ENCODE measurements at places on chromosomes 1 and 21.

DNA sequence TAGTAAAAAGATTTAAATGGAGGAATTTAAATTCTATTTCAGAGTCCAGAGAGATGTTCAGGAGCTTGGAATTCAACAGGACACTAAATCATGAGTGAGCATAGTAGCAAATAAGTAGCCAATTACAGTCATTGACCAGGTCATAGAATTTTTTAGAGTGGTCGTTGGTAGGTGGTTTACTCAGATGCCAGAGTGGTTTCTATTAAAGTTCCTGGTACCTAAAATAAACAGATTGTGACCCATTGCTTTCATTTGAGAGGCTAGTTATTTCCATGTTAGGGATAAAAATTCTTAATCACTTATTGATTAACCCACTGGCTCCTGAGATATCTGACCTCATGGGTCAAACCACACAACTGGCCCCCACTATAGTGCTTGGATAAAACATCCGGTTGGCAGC, 201.3 kb downstream of the ASTN1 start:
- no peak for DNase-seq

GRCh38 chr1:94144836-94145235, 23.9 kb upstream of the ABCA4 start:
- no peak for DNase-seq

- DNase-seq, result no peak
Observed at GRCh38 chr21:26332867-26333266, 162.3 kb upstream of the APP start.

DNA sequence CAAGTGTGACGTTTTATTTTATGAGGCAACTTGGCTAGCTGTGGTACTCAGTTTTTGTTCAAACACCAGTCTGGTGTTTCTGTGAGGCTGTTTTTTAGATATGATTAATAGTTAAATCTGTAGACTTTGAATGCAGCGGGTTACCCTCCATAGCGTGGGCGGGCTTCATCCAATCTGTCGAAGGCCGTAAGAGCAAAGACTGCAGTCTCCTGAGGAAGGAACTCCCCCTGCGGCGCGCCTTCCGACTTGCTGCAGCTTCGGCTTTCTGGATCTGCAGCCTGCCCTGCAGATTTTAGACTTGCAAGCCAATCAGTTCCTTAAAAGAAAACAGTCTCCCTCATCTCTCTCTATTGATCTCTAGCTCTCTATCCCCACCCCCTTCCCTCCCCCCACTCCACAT, 4.2 kb upstream of the ZNF496 start:
- DNase-seq, result no peak

DNA sequence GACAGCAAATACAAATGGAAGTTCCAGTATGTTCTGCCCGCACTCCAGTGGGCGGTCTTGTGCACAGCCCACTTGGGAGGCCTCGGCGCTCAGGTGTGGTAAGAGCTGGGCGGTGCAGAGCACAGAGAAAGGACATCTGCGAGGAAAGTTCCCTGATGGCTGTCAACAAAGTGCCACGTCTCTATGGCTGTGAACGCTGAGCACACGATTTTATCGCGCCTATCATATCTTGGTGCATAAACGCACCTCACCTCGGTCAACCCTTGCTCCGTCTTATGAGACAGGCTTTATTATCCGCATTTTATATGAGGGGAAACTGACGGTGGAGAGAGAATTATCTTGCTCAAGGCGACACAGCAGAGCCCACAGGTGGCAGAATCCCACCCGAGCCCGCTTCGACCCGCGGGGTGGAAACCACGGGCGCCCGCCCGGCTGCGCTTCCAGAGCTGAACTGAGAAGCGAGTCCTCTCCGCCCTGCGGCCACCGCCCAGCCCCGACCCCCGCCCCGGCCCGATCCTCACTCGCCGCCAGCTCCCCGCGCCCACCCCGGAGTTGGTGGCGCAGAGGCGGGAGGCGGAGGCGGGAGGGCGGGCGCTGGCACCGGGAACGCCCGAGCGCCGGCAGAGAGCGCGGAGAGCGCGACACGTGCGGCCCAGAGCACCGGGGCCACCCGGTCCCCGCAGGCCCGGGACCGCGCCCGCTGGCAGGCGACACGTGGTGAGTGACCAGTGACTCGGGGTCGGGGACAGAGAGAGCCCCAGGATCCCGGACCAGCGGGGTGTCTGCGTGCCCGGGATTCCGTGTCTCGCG, at the start of gene IL12RB2:
TSS of gene IL12RB2 (plus strand) at position 623 of the 810 bp plus-strand sequence. CDS start 12,496 bp downstream, outside the sequence.
- DNase-seq, result peak; percentile 19

GRCh38 chr1:223214261-223214807, 71.3 kb upstream of the TLR5 start:
- no peak for DNase-seq

DNA sequence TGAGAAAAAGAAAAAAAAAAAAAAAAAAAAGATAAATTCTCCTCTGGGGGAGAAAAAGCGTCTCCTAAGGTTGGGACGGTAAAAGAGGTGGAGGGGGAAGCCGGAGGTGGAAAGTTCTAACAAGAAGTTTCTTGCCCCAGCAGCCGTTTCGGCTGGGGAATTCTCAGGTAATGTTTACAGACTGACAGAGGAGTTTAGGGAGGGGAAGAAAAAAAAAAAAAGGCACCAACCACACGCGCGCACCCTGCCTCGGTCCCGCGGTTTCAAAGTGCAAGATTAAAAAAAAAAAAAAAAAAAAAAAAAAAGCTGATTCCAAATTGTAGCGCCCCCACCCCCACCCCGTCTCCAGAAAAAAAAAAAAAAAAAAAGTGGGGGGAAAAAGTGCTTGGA, 504 bp downstream of the DHRS3 start:
- peak; percentile 68 for DNase-seq

- DNase-seq, result peak; percentile 37
Observed at GRCh38 chr1:8409106-8409505, 91.2 kb downstream of the SLC45A1 start.

DNA sequence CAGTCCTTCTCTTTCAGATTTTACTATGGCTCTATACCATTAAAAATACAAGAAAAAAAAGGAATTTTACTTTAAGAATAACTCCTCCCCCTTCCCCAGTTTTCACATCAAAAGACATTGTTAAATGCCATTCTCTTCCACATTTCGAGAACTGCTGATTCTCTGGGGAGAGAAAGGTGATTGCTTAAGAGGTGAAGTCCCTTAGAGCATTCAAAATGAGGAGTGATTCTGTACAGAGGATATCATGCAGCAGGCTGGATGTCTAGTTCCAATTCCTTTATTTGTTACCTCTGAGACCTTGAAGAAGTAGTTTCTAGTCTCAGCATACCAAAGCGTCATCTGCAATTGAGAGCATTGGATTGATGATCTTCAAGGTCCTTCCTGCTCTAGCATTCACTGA, 46.9 kb downstream of the FMO3 start:
- DNase-seq, result no peak

GRCh38 chr1:45400049-45400448, 59.8 kb upstream of the MUTYH start:
- no peak for DNase-seq

- DNase-seq, result no peak
Observed at GRCh38 chr1:238005116-238005515, 114.4 kb upstream of the ZP4 start.

DNA sequence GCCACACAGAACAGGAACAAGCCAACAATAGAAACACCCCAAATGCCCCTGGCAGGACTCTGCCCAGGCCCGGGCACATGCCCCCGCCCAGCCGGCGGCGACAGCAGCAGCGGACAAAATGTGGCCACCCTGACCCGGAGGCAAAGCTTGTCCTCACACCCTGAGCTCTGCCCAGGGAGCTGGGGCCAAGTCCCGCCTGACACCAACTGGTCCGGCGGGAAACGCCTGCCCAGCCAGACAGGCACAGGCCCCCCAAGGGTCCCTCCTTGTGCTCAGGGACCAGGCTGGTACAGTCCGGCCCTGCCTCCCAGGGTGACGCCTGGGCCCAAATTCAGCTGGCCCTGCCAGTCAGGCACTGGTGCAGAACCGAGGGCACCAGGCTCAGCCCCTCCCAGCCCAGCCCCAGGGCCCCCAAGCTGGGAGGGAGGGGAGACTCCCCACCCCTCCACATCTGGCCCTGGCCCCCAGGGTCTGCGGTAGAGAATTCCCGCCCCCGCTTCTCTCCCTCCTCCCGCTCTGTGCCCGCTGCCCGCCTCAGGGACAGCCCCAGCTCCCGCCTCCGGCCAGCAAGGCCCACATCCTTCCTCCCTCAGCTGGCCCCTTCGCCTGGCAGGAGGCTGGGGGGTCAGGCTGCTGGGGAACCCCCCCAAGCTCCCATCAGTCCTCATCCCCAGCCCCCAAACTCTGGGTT, 2.0 kb downstream of the AHDC1 start:
- DNase-seq, result no peak

DNA sequence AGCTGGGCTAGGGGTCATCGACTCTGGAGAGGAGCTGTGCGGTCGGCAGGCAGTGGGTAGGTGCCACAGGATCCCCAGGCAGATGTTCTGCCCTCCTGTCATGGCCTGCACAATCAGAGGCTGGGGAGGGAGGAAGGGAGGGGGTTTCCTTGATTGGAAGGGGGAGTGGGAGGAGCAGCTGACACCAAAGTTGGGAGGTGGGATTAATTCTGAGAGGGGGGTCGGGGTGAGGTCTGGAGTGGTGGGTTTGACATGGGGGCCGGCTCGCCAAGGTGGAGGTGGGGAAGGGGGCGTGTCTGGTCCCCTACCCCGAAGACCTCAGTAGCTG, 651 bp upstream of the HPCA start:
- DNase-seq, result no peak

GRCh38 chr1:41902664-41903063, 16.1 kb downstream of the HIVEP3 start:
- DNase-seq, result no peak

DNA sequence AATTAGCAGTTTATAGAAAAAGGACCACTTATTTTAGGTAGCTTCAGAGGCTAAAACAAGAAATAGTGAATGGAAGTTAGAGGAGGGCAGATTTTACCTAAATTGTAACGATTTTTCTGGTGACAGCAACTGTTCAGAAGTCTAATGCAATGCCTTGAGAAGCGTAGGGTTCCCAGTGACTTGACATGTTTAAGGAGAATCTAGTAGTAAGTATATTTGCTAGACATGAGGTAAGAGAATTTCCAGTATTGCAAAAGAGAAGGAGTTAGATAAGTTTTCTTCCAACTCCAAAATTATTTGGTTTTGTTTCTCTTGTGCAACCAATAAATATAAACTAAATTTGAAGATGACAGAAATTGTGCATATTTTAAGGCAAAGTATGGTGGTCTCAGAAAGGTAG, 140.0 kb downstream of the SMYD3 start:
- DNase-seq, result no peak

DNA sequence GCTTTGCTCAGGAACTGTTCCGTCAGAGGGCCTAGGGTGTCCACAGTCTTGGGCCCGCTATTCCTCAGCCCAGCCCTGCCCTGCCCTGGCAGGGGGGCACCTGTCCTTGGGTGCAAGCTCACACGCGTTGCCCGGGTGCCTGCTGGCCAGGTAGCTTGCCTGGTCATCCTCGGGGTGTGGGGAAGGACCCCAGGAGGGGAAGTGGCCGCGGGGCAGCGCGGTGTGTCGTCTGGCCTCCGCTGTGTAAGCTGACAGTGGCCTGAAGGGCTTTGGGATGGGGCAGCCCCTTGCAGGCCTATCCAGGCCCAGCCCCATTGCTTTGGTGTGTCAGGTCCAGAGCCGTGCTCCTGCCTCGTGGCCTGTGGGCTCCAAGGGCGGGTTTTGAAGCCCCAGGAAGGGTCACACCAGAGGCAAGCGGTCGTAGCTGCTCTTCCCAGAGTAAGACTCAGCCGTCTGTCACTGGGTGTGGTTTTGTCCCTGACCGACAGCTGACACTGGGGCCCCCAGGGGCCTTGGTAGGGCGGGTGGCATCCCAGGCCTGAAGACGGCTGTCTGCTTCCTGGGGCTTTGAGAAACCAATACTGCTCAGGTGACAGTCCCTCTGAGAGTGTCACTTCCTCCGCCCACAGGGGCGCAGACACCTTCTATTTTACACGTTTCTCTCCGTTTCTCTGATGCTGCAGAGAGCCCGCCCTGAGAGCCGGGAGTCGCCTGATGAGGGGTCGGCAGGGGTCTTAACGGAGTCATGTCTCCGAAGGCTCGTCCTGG, 72.1 kb downstream of the SKI start:
- DNase-seq, result peak; percentile 79

GRCh38 chr1:230216896-230217295, 149.9 kb downstream of the GALNT2 start:
- DNase-seq, result no peak

- no peak for DNase-seq
Observed at GRCh38 chr21:33124889-33125288, 54.9 kb downstream of the OLIG1 start.

DNA sequence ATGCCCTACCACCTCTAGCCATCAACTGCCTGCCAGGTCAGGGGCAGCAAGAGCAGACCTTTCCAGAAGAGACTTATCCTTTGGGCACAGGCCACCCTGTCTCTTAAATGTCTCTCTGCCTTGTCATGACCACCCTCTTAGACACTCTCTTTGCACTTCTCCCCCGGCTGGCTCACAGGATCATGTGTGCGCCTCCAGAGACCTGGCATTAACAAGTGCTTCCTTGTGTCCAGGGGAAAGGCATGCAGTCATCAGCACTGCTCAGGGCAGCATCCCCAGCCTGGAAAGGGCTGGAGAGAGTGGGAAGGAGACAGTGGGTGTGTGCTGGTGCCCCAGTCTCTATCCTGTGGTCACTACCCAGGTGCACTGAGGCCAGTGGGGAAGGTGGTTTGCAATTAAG, 85.2 kb upstream of the TLR5 start:
- no peak for DNase-seq

GRCh38 chr1:244450597-244451538, 841 bp downstream of the ADSS2 start:
- DNase-seq, result peak; percentile 67

GRCh38 chr1:69567652-69568420, at the start of gene LRRC7:
LRRC7 (plus strand) TSS chr1:69567922; CDS start chr1:69568640, 718 bp downstream.
- no peak for DNase-seq

DNA sequence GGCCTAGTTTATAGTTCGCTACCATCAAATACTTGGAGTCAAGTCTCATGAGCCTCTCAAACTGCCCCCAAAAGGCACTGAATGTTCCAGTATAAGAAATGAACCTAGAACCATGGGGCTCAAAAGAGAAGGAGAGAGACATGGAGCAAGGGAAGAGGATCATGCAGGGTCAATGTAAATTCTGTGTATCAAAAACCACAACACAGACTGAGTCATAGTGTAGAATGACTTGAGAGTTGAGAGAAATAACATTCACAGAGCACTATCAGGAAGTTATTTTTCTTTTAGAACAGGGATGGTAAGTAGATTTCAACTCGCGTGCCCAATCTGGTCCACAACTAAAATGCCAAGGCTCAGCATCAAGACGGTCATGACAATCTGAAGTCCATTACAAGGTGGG, 59.8 kb downstream of the GNG12 start:
- DNase-seq, result no peak

- DNase-seq, result no peak
Observed at GRCh38 chr1:160179336-160179735, 11.0 kb upstream of the CASQ1 start.
